Left cardiac atrium (tissue), 4 donors: ENCODE measurements at places on chromosomes 2 and 18.

DNA sequence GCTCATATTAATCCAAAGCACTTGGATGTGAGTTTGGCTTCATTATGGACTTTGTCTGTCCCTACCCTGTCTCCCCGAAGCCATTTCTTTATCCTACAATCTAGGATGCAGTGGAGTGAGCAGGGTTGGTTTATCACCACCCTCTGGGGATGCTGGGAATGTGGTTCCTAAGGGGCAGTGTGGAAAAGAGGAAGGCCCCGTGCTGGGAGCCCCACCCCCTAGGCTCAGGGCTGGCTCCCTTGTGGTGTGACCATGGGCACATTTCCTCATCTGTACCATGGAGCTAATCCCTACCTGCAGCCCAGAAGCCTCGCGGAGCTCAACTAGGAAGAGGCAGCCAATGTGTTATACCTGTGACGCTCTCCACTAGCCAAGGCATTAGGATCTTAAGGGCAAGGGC is 92.5 kb downstream of the TGOLN2 start:
- DNase-seq, result no peak

DNA sequence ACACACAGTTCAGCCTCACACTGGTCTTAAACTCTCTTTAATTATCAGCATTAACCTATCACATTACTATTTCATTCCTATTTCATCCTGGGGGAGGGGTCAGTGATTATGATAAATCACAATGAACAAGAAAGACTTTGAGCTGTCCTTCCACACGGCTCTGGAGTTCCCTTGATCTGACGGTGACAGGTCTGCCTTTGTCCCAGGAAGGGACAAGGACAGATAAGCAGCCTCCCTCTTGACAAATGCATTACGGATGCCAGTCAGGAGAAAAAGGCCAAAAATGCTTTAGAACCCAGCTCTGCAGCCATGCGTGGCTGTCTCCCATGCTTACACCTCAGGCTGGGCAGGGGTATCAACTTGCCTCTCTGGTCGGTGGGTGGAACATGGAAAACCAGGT is 281.7 kb downstream of the BCL11A start:
- no peak for DNase-seq

GRCh38 chr2:145813481-145813880 is 1293.6 kb upstream of the ZEB2 start:
- no peak for DNase-seq

DNA sequence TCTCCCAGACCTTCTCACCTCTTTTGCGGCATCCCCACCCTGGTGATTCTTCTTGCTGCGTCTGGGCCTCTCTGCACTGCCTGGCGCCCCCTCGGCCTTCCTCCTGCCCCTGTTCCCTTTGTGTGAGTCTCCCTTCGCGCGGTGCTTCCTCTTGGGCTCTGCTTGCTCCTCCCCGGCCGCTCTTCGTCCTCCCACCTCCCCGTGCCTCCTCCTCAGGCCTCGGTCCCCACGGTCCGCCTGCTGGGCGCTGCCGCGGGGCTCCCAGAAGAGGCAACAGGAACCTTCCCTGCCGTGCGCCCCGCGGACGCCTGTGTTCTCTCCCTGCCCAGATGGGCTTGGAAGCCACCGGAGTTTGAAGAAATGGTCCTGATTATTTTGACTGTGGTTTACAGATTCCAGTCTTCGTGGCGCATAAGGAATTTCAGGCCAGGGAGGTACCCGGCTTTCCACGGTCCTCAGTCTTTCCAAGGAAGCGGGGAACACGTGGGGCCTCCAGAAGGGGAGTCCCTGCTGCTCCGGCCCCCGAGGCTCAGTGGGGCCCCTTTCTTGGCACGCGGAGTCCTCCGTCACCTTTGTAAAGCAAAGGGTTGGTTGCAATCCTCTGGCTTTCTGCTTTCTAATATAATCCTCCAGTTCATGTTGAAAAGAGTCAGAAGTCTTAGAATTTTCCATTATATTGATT is 13.1 kb downstream of the RNU2-63P start:
- no peak for DNase-seq
